ENCODE measurements at places on chromosomes 11 and 22.

DNA sequence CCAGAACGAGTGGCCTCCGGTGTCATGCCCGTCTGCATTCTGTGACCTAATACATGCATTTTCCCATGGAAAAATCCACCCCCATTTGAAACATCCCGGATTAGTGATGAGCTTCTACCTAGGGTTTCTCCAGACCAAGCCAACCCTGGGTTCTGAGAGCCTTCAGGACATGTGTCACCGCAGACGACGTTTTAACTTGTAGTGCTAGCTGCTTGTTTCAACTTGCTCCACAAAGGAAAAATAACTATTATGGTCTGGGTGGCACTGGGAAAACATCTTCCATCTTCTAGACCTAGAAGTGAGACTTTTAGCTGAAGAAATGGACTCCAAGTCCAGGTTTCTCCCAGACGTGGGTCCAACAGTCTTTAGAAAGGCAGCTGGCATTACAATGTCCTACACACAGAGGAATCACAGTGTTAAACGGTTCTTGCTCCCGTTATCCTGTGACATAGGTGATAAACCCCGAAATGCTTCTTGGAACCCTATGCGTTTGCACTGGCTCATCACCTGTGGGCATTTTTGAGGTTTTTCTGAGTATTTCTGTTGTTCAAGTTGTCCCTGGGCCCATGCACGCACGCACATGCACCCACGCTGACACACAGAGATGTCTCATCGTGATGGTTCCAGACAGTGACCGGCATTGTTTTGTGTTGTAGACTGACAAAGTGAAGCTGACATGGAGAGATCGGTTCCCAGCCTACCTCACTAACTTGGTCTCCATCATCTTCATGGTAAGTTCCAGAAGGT is 46.6 kb upstream of the FADD start:
- no peak for DNase-seq

DNA sequence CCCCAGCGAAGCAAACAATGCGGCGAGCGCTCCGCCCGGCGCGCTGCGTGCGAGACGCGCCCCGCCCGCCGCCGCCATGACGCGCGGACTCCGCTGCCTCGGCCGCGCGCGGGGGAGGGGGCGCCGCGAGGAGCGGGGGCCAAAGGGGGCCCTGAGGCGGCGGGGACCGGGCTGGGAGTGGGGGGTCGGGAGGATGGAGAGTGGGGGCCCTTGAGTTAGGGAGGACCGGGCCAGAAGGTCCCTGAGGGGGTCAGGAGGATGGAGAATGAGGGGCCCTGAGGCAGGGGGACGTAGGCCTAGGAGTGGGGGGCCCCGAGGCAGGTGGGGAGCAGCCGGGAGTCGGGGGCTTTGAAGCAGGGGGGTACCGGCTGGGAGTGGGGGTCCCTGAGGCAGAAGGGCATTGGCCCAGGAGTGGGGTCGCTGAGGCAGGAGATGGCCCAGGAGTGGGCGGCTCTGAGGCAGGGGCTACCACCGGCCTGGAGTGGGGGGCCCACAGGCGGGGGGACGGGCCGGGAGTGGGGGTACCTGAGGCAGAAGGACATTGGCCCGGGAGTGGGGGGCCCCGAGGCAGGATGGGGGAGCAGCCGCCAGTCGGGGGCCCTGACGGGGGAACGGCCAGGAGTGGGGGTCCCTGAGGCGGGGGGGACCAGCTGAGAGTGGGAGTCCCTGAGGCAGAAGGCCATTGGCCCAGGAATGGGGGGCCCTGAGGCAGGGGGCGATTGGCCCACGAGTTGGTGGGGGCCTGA is at the start of gene BRD1:
Gene BRD1, minus strand, starts transcription at position 21 of the 746 bp plus-strand sequence. CDS start 3,556 bp downstream, outside the sequence.
- no peak for DNase-seq

- no peak for DNase-seq
Measured at GRCh38 chr11:15897211-15897960, 459.0 kb downstream of the SOX6 start.

DNA sequence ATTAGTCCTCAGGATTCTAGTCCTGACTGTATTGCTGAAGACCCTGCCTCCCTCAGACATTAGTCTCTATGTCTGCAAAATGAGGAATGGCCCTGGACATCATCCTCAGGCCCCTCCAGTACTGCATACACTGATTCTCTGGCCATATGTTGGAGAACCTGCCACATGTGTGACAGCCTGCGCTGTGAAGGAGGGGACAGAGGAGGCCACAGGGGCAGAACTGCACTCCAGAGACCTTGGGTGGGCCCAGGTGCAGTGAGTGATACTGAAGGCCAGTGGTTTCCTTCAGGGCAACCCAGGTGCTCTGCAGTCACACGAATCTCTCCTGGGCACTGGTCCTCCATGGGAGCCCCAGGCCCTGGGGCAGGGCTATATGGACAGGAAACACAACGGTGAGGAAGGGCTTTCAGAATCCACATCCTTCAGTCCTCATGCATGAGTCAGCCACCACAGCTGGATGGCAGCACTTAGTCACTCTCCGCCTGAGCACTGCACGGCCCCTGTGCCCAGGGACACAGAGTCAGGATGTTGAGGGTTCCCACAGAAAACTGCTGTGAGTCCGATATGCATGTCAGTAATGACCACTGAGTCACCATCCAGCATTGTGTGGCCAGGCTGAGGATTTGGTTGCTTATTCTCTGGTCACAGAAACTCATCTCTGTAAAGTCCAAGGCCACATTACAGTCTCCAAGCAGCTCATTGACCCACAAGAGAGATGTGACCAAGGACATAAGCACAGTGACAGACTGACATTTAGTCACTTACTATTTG is 39.7 kb downstream of the ME3 start:
- DNase-seq = no peak

- no peak for DNase-seq
Measured at GRCh38 chr11:1835671-1836010, 851 bp downstream of the SYT8 start.

DNA sequence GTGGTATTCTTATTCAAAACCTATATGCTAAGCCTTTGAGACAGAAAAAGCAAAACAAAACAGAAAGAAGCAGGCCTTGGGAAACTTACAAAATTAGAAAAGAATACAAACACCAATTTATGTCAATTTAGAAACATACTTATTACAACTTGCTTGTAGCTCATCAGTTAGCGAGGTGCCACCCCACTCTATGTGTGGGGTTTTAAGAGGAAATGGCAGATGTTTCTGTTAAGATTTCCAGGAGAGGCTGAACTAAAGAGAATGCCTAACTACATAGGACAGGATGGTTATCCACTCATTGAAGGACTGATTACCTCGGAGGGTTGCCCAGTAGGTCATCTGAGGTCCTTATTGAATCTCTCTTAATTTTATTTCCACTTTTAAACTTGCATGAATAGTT is 302.0 kb downstream of the ETS1 start:
- DNase-seq = no peak

DNA sequence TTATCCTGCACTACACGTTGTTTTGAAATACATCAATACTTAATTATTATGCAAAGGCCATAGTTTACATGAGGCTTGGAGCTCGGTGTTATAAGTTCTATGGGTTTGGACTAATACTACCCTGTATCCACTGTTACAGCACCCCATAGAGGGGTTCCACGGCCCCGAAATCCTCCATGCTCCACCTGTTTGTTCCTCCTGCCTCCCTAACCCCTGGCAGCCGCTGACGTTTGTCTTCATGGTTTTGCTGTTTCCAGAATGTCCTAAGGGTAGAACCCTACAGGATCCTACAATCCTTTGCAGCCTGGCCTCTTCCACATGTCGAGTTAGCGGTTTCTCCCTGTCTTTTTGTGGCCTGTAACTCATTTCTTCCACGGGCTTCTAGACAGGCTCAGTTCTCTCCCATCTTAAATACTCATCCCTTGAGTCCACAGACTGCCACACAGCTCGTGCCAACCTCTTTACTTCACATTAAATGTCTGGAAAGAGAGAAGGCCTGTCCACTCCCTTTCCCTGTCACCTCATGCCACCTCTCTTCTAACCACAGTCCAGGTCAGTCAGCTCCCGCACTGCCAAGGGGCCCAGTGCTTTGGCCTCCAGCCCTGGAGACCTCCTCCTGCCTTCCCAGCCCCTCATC is 42.4 kb upstream of the TH start:
- no peak for DNase-seq

GRCh38 chr11:72352859-72353551 is 81.3 kb downstream of the CLPB start:
- DNase-seq = no peak

- DNase-seq = no peak
Measured at GRCh38 chr22:23626286-23626975, 5.7 kb downstream of the DRICH1 start.

GRCh38 chr11:47616726-47617416 is 22.7 kb upstream of the C1QTNF4 start:
- no peak for DNase-seq

DNA sequence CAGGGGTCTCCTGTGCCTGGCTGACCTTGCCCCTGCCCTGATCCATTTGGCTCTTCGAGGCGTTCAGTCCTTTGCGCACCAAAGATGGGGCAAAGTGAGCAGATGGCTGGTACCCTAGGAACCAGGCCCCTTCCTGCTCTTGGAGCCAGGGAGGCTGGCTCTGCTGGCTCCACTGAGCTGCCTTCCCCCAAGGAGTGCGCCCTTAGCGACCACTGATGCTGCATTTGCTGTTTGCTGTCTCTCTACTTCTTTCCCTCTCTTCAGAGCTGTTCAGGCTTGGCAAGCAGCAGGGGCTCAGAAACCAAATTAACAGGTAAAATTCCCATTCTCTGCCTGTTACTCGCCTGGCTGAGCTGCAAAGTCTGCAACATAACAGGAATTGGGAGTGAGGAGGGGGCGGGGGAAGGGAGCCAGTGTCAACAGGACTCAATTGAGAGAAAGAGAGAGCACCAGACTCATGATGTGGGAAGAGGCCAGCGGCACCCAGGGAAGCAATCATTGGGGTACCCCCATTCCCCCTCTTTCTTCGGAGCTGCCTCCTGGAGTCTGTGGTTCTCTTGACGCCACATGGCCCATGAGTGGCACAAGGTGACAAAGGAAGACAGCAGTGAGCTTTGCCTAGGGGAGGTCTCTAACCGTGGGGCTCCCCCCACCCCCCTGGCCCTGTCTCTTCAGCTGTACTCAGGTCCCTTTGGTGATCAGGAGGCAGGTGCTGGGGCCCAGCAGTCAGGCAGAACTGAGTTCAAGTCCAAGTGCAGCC is 102.3 kb downstream of the TP53I11 start:
- DNase-seq = no peak

DNA sequence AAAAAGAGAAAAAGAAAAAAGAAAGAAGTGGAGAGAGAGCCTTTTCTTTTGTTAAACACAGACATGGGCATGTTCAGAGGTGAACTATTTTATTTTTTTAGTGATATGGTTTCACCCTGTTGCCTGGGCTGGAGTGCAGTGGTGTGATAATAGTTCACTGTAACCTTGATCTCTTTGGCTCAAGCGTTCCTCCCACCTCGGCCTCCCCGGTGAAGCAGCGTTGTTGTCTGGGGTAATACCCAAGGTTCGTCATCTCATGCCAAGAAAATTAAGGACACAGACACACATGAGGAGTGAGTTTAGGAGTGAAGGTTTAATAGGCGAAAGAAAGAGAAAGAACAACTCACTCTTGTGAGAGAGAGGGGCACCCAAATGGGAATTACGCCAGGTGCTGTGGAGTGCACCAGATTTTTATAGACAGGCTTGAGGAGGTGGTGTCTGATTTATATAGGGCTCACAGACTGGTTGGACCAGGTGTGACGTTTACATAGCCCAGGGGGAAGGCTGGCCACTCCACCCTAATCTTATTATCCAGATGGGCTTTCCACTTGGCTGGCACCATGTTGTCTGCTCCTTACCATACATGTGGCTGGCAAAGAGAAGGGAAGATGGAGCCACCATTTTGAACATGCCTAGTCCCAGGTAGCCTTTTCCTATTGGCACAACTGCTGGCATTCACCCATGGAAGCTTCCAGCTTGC is 42.3 kb downstream of the GRAMD1B start:
- no peak for DNase-seq

GRCh38 chr11:92527467-92527866 is 302.8 kb downstream of the FAT3 start:
- DNase-seq = no peak

GRCh38 chr11:43381802-43382201 is 23.1 kb downstream of the TTC17 start:
- no peak for DNase-seq

DNA sequence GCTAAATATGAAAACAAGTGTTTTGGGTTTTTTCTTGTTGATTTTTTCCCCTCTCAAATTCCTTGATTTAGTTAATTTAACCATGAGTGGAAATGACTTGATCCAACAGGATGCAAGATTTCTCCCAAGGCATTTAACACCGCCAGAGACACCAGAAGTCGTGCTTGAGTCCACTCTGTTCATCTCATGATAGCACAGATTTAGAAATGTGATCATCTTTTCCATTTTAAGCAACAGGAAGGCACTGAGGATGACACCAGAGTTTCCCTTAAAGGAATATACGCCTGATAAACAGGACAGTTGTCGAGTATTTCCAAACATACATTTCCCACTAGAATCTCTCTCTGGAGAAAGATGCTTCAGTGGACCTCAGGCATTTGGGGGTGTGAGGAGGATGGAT is 318.7 kb downstream of the CADM1 start:
- DNase-seq = no peak

DNA sequence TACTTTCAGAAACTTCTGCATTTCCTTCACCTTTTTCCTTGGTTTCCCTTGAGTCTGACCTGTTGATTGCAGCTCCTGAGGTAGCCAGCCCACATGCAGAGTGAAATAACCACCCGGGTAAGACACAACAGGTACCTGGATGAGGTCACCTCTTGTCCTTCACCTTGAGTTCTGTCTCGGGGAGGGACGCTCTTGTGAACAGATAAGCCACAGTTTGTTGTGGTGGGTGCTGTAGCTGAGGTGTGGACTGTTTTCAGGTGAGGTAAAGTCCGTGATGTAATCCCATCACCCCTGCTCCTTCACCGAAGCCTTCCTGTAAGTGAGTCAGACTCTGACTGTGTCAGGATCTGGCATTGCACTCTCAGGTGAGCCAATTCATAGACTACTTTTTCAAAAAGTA is 183.1 kb downstream of the NAV2 start:
- no peak for DNase-seq

All from stimulated activated CD8-positive, alpha-beta memory T cell treated with anti-CD3 and anti-CD28 coated beads, Interleukin-7, amount 100 ng/mL, for 1 hour (primary cell).